ENCODE measurements at places on chromosomes 7 and 10.

DNA sequence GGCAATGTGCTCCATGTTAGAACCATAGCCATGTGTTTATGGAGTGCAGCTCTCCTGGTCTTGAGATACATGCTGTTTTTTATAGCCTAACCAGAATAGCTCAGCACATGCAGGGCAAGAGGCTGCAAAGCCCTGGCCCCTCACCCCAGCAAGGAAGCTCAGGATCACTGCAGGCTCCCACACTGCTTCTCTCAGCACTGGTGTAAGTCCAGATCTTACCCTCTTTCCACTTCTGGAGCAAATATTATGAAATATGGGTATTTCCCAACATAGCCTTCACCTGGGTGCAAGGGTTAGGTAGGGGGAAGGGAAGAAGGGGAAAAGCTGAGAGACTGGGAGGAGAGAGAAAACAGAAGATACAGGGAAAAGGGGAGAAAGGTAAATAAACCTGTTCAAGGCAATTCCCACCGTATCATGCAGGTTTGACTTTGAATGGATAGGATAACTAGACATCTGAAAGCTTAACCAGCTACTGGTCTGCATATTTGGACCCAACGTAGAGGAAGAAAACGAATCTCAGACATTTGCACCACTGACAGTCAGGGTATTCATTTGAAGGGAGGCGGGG is 19.7 kb downstream of the SKIDA1 start:
- H3K4me3 ChIP-seq, result no peak overlapping the region
- peaks cover 3% of the 10 kb centered on the region for H3K27me3 ChIP-seq

- peaks cover 29% of the 10 kb centered on the region for H3K4me1 ChIP-seq
- no peaks in the 10 kb centered on the region for H3K36me3 ChIP-seq
- H3K4me3 ChIP-seq, result no peak overlapping the region
These were observed 13.0 kb upstream of the BAMBI start for GRCh38 chr10:28664369-28664740.

GRCh38 chr7:6533893-6534495 is 17.3 kb downstream of the GRID2IP start:
- H3K36me3 ChIP-seq, result no peaks in the 10 kb centered on the region
- peak; percentile 80 for DNase-seq
- no peaks in the 10 kb centered on the region for H3K4me1 ChIP-seq
- no peak overlapping the region for H3K27ac ChIP-seq

- H3K36me3 ChIP-seq, result no peaks in the 10 kb centered on the region
- peaks cover 5% of the 10 kb centered on the region for H3K4me1 ChIP-seq
- DNase-seq, result peak; percentile 91
- no peaks in the 10 kb centered on the region for H3K27me3 ChIP-seq
These were observed 44.4 kb upstream of the AKR1C2 start for GRCh38 chr10:5047912-5048628.

DNA sequence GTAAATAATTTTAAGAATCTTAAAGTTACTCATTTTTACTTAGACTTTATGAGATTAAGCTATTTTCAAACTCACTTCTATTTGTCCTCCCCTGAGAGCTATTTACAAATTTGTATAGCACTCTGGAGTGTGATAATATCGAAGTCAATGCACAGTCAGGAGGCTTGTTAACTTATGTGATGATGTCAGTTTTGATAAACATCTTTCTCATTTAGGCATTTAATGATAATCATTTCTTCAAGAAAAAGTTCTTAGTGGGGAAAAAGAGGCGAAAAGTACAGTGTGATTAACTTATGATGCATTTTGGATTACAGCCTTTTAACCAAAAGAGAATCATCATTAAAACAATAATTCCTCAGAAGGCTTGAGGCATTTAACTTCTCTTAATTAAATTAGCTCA is 468.6 kb downstream of the AUTS2 start:
- H3K4me3 ChIP-seq, result no peak overlapping the region
- no peak for DNase-seq
- H3K36me3 ChIP-seq, result no peaks in the 10 kb centered on the region
- H3K4me1 ChIP-seq, result no peaks in the 10 kb centered on the region
- no peaks in the 10 kb centered on the region for H3K27me3 ChIP-seq

GRCh38 chr7:150388709-150389531 is 9.8 kb downstream of the ZNF775 start:
- H3K4me3 ChIP-seq, result no peak overlapping the region
- H3K27me3 ChIP-seq, result no peaks in the 10 kb centered on the region
- peak; percentile 92 for DNase-seq
- H3K27ac ChIP-seq, result no peak overlapping the region

DNA sequence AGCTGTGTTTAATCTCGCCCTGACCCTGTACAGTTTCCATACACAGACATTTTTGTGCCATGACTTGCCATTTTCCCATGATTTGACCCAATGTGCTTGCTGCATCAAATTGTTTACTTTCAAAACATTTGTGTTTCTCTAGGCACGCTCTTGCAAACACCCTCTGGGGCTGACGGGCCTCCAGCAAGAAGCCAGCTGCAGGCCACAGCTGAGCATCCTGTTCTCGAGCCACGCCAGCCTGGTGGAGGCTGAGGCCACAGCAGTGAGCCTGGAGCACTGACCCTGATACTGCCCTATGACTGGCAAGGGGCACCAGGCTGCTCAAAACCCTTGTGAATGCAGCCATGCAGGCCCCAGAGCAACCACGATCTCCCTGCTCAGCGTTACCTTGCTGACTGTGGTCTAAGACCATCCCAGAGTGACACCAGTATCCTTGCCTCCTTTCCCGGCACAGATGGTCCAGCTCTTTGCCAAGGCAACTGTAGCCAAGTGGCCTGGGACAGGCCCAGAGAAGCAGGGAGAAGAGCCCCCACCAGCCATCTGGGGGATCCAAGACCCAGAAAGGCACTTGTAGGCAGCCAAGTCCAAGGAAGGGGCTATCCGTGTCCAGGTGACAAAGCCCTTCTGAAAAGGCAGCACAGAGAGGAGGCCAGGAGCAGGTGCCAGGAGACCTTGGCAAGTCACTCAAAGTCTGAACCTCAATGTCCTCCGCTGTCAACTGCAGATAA is 78.5 kb downstream of the OAT start:
- H3K4me3 ChIP-seq, result no peak overlapping the region
- peaks cover 11% of the 10 kb centered on the region for H3K4me1 ChIP-seq
- H3K27ac ChIP-seq, result peak overlapping the region; percentile 79
- H3K27me3 ChIP-seq, result no peaks in the 10 kb centered on the region
- DNase-seq, result peak; percentile 97

DNA sequence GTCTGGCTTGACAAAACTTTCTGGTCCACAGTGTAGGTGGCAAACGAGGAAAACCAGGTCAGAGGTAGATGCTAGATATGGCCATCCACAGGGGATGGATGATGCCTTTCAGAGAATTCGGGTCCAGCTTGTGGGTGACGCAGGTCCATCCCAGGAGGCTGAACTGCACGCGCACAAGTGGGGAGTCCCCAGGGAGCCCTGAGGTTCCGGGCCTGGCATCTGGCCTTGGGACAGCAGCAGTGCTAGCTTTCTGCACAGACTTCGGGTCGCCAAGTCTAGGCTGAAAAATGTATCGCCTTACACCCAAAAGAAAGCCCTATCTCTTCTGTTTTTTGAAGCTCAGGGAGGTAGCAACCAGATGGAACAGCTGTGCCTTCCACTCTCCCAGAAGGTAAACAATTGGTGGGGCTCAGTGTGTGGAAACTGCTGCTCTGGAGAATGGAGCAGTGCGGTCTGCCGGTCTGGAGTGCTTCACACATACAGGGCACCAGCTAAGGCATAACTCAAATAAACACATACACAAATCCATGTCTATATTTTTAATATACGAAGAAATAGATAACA is 119.3 kb upstream of the ACBD5 start:
- no peak overlapping the region for H3K4me3 ChIP-seq
- DNase-seq, result peak; percentile 50
- no peaks in the 10 kb centered on the region for H3K4me1 ChIP-seq
- no peaks in the 10 kb centered on the region for H3K36me3 ChIP-seq
- H3K27ac ChIP-seq, result no peak overlapping the region
- H3K27me3 ChIP-seq, result no peaks in the 10 kb centered on the region

GRCh38 chr7:158067931-158068482 is 519.6 kb downstream of the PTPRN2 start:
- no peak overlapping the region for H3K27ac ChIP-seq
- H3K27me3 ChIP-seq, result no peaks in the 10 kb centered on the region
- DNase-seq, result peak; percentile 79
- H3K4me3 ChIP-seq, result no peak overlapping the region
- no peaks in the 10 kb centered on the region for H3K4me1 ChIP-seq

DNA sequence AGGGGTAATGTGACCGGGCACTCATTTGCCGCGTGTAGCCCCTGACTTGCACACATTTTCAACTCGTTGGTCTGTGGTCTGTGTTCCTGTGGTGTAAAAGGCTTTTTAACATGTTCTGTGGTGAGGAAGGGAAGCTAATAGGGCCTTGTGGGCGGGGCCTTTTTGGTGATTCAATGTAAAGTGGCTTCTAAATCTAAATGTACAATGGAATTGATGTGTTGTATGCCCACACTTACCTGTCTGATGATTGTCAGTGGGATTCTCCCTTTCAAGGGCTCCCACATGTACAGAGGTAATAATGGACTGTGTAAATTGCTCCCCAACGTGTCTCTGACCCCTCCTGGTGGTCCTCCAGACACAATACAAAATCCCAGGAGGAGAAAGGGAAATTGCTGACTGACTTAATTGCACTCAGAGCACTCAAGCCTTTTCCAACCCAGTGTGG is 43.1 kb upstream of the GATAD1 start:
- peaks cover 7% of the 10 kb centered on the region for H3K4me1 ChIP-seq
- no peaks in the 10 kb centered on the region for H3K27me3 ChIP-seq
- no peak for DNase-seq
- peaks cover 4% of the 10 kb centered on the region for H3K36me3 ChIP-seq

DNA sequence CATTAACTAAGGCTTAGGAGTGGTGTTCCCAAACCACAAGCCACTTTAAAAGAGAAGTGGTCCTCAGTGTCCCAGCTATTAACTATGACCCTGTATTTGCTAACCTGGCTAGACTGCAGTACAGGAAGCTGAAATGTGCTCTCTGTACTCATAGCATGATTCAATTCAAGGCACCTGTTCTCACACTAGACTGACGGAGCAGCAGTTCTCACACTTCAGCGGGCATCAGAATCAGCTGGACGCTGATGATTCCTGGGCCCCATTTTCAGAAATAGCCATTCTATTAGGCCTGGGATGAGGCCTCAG is 24.5 kb upstream of the MSRB2 start:
- no peaks in the 10 kb centered on the region for H3K36me3 ChIP-seq
- DNase-seq, result no peak
- no peak overlapping the region for H3K27ac ChIP-seq
- no peak overlapping the region for H3K4me3 ChIP-seq

GRCh38 chr7:4015996-4016395 is 666.1 kb upstream of the FOXK1 start:
- no peak overlapping the region for H3K27ac ChIP-seq
- no peaks in the 10 kb centered on the region for H3K4me1 ChIP-seq
- DNase-seq, result no peak
- H3K4me3 ChIP-seq, result no peak overlapping the region
- no peaks in the 10 kb centered on the region for H3K36me3 ChIP-seq

DNA sequence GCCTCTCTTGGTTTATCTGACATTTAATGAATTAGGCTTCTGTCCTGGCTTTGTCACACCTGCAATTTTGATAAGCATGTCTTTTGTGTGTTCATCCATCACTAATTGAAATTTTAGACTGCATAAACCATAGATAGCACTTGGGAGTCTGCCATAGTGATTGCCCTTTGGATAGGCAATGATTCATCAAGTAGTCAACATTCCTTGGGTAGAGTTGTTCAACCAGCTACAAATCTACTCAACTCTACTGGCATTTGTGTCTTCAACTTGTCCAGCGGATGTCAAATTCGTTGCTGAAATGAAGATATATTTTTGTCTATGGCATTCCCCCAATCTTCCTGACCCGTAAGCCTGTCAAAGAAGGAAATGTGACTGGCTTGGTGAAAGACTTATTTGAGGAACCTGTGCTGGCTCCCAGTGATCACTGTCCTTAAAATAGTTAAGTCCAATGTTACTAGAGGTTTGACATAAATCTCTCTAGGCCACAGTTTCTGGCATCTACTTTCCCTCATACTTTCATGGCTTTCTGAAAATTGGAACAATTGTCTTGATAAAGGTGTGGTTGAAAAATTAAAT is 33.7 kb upstream of the CREB5 start:
- H3K36me3 ChIP-seq, result no peaks in the 10 kb centered on the region
- DNase-seq, result no peak
- no peak overlapping the region for H3K4me3 ChIP-seq
- no peaks in the 10 kb centered on the region for H3K27me3 ChIP-seq

GRCh38 chr7:1095621-1096155 is 7.8 kb downstream of the GPER1 start:
- H3K36me3 ChIP-seq, result peaks cover 3% of the 10 kb centered on the region
- H3K27ac ChIP-seq, result no peak overlapping the region
- no peak for DNase-seq
- no peaks in the 10 kb centered on the region for H3K4me1 ChIP-seq

DNA sequence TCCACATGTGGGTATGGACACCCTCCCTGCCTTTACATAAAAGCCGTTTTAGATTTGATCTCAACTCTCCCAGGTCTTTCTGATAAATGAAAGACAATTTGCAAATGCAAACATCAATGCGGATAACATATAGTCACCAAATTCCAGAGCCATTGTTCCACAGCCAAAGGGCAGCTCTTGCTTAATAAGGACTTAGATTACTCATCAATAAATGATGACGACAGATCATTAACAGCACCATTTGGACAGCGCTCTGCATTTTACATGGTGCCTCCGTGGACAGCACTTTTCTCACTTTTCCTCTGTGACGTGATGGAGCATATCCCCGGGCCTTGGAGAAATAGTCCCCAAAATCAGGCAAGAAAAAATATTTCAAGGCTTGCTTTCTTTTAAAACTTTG is 370.3 kb upstream of the CELF2 start:
- no peak for DNase-seq
- peaks cover 4% of the 10 kb centered on the region for H3K4me1 ChIP-seq
- H3K27me3 ChIP-seq, result no peaks in the 10 kb centered on the region
- H3K27ac ChIP-seq, result no peak overlapping the region

DNA sequence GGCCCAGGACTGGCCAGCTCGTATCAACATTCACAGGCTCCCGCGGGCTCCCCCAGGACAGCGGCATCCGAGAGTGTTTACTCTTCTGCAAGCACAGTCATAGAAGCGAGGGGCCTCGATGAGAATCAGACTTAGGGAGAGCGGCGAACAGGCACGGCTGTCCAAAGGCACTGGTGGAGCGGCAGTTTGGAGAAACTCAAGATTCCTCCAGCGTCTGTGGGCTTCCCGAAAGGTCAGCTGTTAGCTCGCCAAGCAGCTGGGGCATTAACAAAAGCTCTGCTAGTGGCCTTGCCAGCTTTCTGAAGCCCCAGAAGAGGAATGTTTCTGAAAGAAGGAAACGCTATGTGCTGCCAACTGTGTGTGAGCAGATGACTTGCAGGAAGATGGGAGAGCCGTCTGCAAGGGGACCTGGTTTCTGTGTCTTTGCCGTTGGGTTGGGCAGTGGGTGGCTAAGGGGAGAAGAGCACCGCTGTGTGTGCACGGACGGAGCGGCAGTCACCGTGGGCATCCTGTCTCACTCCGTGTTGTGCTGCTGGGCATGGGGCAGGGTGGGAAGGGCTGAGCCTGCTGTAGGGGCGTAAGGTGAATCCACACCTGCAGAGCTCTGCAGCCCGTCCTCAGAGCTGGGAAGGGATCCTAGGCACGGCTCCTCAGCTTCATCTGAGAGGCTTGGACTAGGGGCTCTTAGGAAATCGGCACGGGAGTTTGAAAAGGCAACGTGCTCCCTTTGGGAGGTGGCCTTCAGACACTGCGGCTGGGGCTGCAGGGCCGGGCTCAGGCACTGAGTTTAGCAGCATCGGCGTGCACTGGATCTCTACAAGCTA is 42.1 kb downstream of the AMZ1 start:
- peaks cover 26% of the 10 kb centered on the region for H3K36me3 ChIP-seq
- H3K4me1 ChIP-seq, result peaks cover 10% of the 10 kb centered on the region
- H3K27ac ChIP-seq, result no peak overlapping the region
- H3K4me3 ChIP-seq, result no peak overlapping the region
